Activated naive CD4-positive, alpha-beta T cell (primary cell): ENCODE measurements at places on chromosomes 1 and 21.

- no peak for DNase-seq
Measured at GRCh38 chr1:208166340-208167138, 77.6 kb downstream of the PLXNA2 start.

- DNase-seq: no peak
Measured at GRCh38 chr1:4124631-4125145, 224.6 kb upstream of the C1orf174 start.

GRCh38 chr1:212415107-212415841, 588 bp upstream of the PACC1 start:
- no peak for DNase-seq

DNA sequence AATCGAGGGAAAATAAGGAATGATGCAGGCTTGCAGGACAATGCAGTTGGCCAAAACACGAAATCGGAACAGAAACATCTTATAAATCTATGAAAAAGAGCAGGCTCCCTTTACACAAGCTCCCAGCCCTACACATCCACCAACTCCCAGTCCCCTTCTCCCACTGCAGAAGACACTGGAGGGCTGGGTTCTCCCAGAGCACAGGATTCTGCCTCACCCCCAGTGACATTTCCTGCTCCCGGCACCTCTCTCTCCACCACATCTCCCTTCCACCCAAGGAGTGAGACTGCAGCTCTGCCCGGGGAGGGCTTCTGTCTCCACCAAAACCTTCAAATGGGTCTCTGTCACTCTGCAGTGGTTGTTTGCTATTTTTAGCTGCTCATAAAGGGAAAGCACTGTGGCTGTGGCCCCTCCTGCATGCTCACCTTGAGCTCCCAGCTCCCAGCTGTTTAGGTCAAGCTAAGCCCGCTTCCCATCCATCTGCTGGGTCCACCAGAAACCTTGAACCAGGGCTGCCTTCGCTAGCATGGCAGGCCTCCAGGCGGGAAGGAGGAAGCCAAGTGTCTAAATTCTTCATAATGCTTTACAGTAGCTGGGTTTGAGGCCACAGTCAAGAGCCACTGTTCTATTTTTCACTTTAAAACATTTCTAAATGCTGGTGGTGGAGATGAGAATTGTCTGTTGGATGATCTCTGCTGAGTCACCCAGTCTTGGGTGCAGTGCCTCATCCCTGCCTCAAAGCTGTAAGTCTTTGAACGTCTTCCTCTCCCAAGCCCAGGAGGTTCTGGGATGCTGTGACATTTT, 3.3 kb upstream of the C2CD2 start:
- no peak for DNase-seq

DNA sequence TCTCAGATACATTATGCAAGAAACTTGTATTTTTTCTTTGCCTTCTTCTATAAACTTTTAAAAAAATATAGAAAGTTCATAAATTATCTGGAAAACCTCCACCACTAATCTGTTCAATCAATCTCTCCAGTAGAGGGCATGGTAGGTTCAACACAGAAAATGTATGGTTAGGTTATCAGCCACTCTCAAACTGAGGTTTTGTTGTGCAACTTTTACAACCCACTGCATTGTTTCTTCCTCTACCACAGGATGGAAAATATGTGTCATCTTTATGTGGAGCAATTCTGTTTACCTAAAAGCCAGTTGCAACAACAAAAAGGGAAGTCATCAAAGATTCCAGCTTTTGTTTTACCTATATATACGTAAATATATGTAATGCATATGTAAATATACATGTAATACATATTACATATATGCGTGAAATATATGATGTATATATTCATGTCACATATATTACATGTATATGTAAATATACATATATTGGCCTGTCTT, 3.0 kb upstream of the RGS2 start:
- DNase-seq: no peak

- DNase-seq: no peak
Measured at GRCh38 chr1:167000546-167000945, 11.5 kb downstream of the MAEL start.

GRCh38 chr1:72724951-72725861, 442.9 kb upstream of the NEGR1 start:
- DNase-seq: no peak

GRCh38 chr1:30868833-30869435, 39.6 kb downstream of the SDC3 start:
- no peak for DNase-seq

DNA sequence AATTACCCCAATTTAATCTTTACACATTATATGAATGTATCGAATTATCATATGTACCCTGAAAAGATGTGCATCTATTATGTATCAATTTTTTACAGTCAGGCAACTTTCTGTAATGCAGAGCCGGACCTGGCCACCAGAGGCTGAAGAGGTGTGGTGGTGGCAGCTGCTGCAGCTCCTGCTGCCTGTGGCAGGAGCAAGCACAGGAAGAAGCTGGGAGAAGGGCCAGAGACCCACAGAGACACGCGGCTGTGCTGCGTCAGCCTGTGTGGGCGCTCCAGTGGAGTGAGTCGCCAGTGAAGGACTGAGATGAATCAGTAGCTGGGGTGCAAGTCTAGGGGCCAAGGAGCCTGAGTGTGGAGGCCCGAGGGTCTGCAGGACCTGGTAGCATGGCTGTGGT, 74.3 kb upstream of the COG2 start:
- no peak for DNase-seq
